ENCODE measurements at places on chromosomes 4 and X.

GRCh38 chr4:54077812-54078211 is 13.4 kb upstream of the CHIC2 start:
- H3K4me1 ChIP-seq = no peaks in the 10 kb centered on the region
- no peak for DNase-seq
- H3K27me3 ChIP-seq = no peaks in the 10 kb centered on the region
- no peaks in the 10 kb centered on the region for H3K36me3 ChIP-seq
- H3K27ac ChIP-seq = no peak overlapping the region

DNA sequence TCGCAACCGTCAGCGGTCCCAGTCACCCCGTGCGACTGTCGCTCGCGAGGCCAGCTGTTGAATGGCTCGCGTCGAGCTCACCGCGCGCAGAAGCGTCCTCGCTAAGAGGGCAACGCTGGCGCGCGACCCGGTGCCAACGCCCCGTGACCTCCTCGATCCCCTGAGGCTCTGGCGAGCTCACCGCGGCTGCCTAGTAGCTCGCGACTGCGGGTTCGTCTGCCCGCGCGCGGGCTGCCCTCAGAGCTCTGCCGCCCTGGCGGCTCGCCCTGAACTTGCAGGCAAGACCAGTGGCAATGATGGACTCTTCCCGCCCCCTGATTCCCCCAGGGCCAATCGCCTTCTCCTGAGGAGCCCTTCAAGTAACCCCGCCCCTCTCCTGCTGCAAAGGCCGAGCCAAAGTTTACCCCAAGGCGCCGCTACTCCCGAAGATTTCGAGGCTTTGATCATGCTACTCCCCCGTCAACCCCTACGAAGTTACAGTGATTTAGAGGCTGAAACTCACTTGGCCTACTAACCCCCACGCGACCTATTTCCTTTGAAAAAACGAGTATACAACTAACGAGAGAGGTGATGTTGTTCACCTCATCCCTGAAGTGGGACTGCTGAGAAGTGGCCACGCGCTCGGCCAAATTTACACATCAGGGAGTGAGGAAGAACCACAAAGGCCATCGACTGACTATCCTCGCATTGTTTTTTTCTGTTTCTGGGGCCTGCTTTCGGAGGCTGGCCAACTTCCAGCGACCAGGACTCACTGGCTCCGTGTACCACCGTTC is 37.5 kb downstream of the PGRMC1 start:
- peak overlapping the region; percentile 19 for H3K4me3 ChIP-seq
- H3K27ac ChIP-seq = no peak overlapping the region
- no peaks in the 10 kb centered on the region for H3K27me3 ChIP-seq
- no peaks in the 10 kb centered on the region for H3K36me3 ChIP-seq
- H3K4me1 ChIP-seq = no peaks in the 10 kb centered on the region

DNA sequence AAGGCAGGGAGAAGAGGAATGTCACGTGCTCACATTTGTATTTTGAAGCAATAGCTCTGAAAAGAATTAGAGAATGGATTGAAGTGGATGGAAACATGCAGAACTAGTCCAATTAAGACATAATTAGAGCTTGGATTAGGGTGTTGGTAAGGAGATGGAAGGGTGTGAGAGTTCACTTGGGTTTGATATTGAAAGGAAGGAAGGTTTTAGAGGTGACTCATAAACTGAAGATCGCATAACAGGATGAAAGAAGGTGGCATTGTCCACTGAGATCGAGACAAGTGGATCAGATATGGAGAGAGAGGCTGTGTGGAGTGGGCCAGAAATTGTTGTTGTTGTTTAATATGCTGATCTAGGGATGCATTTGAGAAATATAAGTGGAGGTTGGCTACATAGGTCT is 244.0 kb upstream of the SMIM31 start:
- H3K4me3 ChIP-seq = no peak overlapping the region
- no peak for DNase-seq
- no peaks in the 10 kb centered on the region for H3K36me3 ChIP-seq
- H3K4me1 ChIP-seq = no peaks in the 10 kb centered on the region
- no peaks in the 10 kb centered on the region for H3K27me3 ChIP-seq
- H3K27ac ChIP-seq = no peak overlapping the region

DNA sequence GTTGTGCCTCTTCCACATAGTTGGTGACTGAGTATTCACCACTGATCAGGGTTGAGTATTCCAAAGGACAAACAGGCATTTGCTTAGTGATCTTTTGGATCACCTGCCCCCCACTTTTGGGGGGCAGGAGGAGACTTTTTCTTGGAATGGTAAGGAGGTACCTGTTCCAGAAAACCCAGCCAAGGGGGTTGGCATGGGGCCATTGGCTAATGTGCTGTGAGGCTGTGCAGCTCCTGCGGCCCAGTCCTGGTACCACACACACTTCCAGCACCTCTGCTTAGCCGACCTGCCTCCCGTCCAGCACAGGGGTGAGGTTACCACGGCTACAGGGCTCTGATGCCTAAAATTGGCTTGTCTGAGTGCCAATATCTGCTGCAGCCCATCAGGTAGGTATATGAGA is 40.1 kb upstream of the MGST2 start:
- H3K27me3 ChIP-seq = no peaks in the 10 kb centered on the region
- DNase-seq = no peak
- no peak overlapping the region for H3K27ac ChIP-seq
- H3K36me3 ChIP-seq = no peaks in the 10 kb centered on the region

GRCh38 chr4:87042986-87043820 is 108.4 kb downstream of the AFF1 start:
- no peaks in the 10 kb centered on the region for H3K27me3 ChIP-seq
- H3K4me1 ChIP-seq = peaks cover 41% of the 10 kb centered on the region
- H3K36me3 ChIP-seq = no peaks in the 10 kb centered on the region
- peak overlapping the region; percentile 86 for H3K27ac ChIP-seq
- no peak for DNase-seq

GRCh38 chrX:14073071-14073470 is 43.4 kb upstream of the GEMIN8 start:
- no peak overlapping the region for H3K27ac ChIP-seq
- no peak for DNase-seq
- H3K27me3 ChIP-seq = no peaks in the 10 kb centered on the region
- no peaks in the 10 kb centered on the region for H3K4me1 ChIP-seq

DNA sequence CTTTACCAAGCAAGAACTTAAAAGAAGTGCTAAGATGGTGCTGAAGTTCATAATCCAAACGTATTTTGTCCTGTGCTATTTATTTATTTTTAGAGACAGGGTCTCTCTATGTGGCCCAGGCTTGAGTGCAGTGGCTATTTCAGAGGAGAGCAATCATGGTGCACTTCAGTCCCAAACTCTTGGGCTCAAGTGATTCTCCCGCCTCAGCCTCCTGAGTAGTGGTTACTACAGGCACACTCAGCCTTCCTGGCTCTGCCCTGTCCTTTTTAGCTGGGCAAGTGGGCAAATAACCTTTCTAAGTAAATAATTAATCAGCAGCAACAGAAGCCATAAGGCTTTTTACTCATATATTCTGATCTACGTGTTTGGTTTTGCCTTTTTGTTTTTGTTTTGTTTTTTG is 2.6 kb downstream of the NSD2 start:
- DNase-seq = no peak
- no peaks in the 10 kb centered on the region for H3K36me3 ChIP-seq
- H3K4me1 ChIP-seq = peaks cover 24% of the 10 kb centered on the region
- no peaks in the 10 kb centered on the region for H3K27me3 ChIP-seq
- H3K27ac ChIP-seq = no peak overlapping the region
- H3K4me3 ChIP-seq = no peak overlapping the region

GRCh38 chr4:84022564-84022963 is 476.5 kb downstream of the NKX6-1 start:
- no peak overlapping the region for H3K4me3 ChIP-seq
- H3K4me1 ChIP-seq = no peaks in the 10 kb centered on the region
- no peaks in the 10 kb centered on the region for H3K27me3 ChIP-seq

GRCh38 chrX:37712458-37712857 is 26.9 kb downstream of the XK start:
- H3K36me3 ChIP-seq = no peaks in the 10 kb centered on the region
- no peak overlapping the region for H3K27ac ChIP-seq
- H3K27me3 ChIP-seq = peaks cover 12% of the 10 kb centered on the region

DNA sequence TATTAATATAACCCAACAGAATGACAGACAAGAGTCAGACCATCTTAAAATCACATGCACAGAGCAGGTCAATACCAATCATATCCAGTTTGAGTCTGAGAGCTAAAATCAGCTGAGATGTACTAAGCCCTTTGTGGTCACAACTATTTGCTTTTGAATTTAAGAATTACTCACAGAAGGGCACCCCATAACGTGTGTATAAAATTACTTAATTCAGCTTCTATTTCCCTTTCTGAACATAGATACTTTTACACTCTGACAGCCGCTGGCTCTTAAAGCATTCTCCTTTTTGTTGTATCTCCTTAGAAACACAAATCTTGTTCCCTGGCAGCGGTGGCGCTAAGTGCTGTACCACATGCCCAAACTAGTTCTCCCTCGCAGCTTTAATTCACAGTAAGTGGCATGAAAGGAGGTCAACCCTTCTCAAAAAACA is 14.8 kb upstream of the PPARGC1A start:
- H3K27me3 ChIP-seq = no peaks in the 10 kb centered on the region
- H3K36me3 ChIP-seq = no peaks in the 10 kb centered on the region
- H3K27ac ChIP-seq = no peak overlapping the region
- H3K4me1 ChIP-seq = no peaks in the 10 kb centered on the region
- no peak for DNase-seq

GRCh38 chr4:121951521-121952110 is at the start of gene TRPC3:
Gene TRPC3 (minus strand): TSS chr4:121952060. CDS start chr4:121951680, 380 bp downstream.
- DNase-seq = no peak
- H3K4me3 ChIP-seq = peak within 1 kb of the TSS; percentile 45
- no peaks in the 10 kb centered on the region for H3K4me1 ChIP-seq
- no peaks in the 10 kb centered on the region for H3K36me3 ChIP-seq
- peaks cover 2% of the 10 kb centered on the region for H3K27me3 ChIP-seq
- no peak within 1 kb of the TSS for H3K27ac ChIP-seq

- no peaks in the 10 kb centered on the region for H3K4me1 ChIP-seq
- H3K36me3 ChIP-seq = no peaks in the 10 kb centered on the region
- no peak overlapping the region for H3K4me3 ChIP-seq
- DNase-seq = no peak
Observed at GRCh38 chr4:162457071-162457865, 293.5 kb upstream of the FSTL5 start.

DNA sequence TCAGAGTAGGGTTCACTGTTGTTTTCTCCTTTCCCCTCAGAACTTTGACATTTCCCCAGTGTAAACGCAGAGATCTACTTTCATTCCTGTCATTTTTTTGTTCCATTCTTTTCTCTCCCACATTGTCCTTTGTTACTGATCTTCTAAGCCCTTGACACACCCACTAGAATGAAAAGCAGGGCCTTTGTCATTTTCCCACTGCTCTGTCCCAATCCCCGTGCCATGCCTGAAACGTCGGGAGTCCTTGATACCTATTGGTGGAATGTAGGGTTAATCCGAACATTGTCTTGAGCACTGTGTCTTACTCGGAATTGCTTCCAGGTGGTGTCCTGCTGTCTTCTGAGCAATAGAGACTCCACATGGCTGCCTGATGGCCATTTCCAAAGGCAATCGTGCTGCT is 887.1 kb upstream of the FRG1 start:
- H3K36me3 ChIP-seq = no peaks in the 10 kb centered on the region
- H3K27me3 ChIP-seq = no peaks in the 10 kb centered on the region
- no peak for DNase-seq
- no peaks in the 10 kb centered on the region for H3K4me1 ChIP-seq
- H3K4me3 ChIP-seq = no peak overlapping the region
- no peak overlapping the region for H3K27ac ChIP-seq

DNA sequence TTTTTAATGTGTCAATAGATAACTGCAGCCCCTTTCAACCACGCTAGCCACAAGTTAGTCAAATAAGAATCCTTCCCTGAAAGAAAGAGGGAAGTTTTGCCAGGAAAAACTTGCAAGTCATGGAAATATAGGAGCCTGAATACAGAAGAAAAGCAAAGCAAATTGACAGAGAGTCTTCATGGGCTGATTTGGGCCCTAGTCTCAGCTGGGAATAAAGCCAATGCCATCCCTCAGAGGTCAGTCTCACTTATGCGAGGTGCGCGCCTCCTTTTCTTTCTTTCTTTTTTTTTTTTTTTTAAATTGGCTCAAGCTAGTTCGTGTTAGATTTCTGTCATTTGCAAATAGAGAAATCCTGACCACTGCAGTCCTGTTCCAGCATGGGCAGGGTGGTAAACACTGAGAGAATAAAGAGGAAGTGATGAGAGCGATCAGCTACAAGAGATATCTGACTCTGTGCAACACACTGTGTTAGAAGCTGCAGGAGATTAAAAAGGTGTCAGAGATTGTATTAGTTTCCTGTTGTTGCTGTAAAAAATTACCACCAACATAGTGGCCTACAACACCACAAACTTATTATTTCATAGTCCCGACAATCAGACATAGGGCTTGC is 299.7 kb downstream of the LDB2 start:
- no peak overlapping the region for H3K27ac ChIP-seq
- no peaks in the 10 kb centered on the region for H3K4me1 ChIP-seq
- no peak for DNase-seq

DNA sequence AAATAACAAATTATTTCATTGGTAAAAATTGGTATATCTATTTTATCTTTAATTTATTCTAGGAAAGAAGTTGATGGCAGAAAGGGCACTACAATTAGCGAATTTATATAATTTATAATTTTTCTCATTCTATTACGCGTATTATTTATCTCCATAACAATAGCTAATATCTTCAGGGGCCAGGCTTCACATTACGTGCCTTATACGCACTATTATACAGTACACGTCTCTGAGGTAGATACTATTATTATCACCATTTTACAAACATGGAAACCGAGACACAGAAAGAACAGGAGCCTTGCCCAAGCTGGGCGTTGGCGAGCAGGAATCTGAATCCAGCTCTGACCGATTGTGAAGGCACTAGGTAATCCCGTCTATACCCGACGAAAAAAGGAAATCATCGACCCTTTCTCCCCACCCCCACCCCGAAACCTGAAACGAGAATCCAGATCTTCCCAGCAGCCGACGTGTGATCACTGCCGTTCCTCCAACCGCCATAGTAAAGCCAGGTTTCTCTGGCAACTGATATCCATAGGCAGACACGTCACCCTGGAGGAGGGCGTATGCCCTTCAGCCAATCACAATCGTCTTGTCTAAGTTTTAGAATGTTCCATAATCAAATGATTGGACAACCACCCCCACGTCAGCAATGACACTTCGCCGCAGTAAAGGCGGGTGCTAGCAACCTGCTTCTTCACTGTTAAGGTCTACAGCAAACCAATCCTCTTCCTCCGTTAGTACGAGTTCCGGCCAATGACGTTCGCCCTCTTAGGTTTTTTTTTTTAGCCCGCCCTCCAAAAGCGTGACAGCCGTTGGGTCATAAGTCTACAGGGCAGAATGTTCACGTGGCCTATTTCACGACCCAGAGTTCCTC is at the start of gene MORF4L2:
TSS of gene MORF4L2 (minus strand) at position 501 of the 874 bp plus-strand sequence. CDS start 9,672 bp downstream, outside the sequence.
- H3K27me3 ChIP-seq = peaks cover 5% of the 10 kb centered on the region
- H3K4me1 ChIP-seq = no peaks in the 10 kb centered on the region
- peak within 1 kb of the TSS; percentile 94 for H3K27ac ChIP-seq

- DNase-seq = no peak
- H3K27ac ChIP-seq = no peak overlapping the region
- H3K36me3 ChIP-seq = no peaks in the 10 kb centered on the region
- H3K27me3 ChIP-seq = no peaks in the 10 kb centered on the region
- no peak overlapping the region for H3K4me3 ChIP-seq
Observed at GRCh38 chr4:84927428-84927827, 39.1 kb downstream of the WDFY3 start.

All from tibial nerve (tissue), 4 donors.